ENCODE measurements at places on chromosomes 4 and X. TPM values are rescaled to one million over a fixed set of nuclear protein-coding genes. Genes with fewer than 3 reads are reported as not detected.

Gene TCEAL2
- 0.28 TPM for total RNA-seq

Gene HPGD
- 0.09 TPM for total RNA-seq

Gene AFM
- total RNA-seq: not detected

Gene ARR3
- total RNA-seq: not detected

Gene TMEM255A
- not detected for total RNA-seq

Gene WDFY3
- 43.0 TPM for total RNA-seq

Gene CNKSR2
- total RNA-seq: 1.6 TPM

Gene KANTR
- total RNA-seq: 8.5 TPM

Gene ZNF185
- 0.43 TPM for total RNA-seq

Gene PPP4R3C
- total RNA-seq: not detected

Gene GAGE1
- total RNA-seq: under 0.01 TPM

Gene TMEM156
- total RNA-seq: 0.18 TPM

Gene ANXA3
- 17.1 TPM for total RNA-seq

Gene OPRPN
- total RNA-seq: not detected

Gene MAGEA4
- not detected for total RNA-seq

Gene FOXP3
- not detected for total RNA-seq

Gene HOPX
- total RNA-seq: under 0.01 TPM

Gene GAGE13
- not detected for total RNA-seq

Gene PCDH18
- 100 TPM for total RNA-seq

Gene ATOH1
- not detected for total RNA-seq

Gene CHRDL1
- total RNA-seq: 0.14 TPM

Gene BEX3
- total RNA-seq: 462 TPM

Gene EPHA5
- 19.0 TPM for total RNA-seq

Gene PGAM4
- not detected for total RNA-seq

Gene TKTL2
- not detected for total RNA-seq

Gene IL1RAPL2
- not detected for total RNA-seq

Gene NAA11
- not detected for total RNA-seq

Gene CSAG1
- total RNA-seq: not detected

Gene NHS
- 1.2 TPM for total RNA-seq

Gene TXK
- not detected for total RNA-seq

Gene PLA2G12A
- 8.0 TPM for total RNA-seq

Gene GASK1B
- 168 TPM for total RNA-seq

Gene ITM2A
- 0.14 TPM for total RNA-seq

Gene TEC
- total RNA-seq: 0.71 TPM

Gene VSIG4
- not detected for total RNA-seq

Gene F8
- 5.6 TPM for total RNA-seq

Gene YIPF7
- not detected for total RNA-seq

Gene KIT
- total RNA-seq: 0.43 TPM

Gene CFP
- 0.14 TPM for total RNA-seq

Gene NEUROG2
- total RNA-seq: not detected

Gene CYTL1
- 3.1 TPM for total RNA-seq

Gene ZIC3
- not detected for total RNA-seq

Gene GUCY1B1
- total RNA-seq: 6.3 TPM

Gene UGT2B7
- total RNA-seq: not detected

Gene ZNF718
- 3.6 TPM for total RNA-seq

Gene CENPVL1
- not detected for total RNA-seq

Gene GPC4
- 0.83 TPM for total RNA-seq

Gene GLRA3
- total RNA-seq: not detected

Gene TNIP2
- 47.1 TPM for total RNA-seq

Gene PAGE2
- total RNA-seq: 0.71 TPM

Gene SMARCA1
- 58.9 TPM for total RNA-seq

Gene ACTRT1
- not detected for total RNA-seq

Gene DGKK
- not detected for total RNA-seq

Gene USO1
- 130 TPM for total RNA-seq

Gene MAGEA2B
- total RNA-seq: not detected

Gene DUSP9
- total RNA-seq: not detected

Gene ADRA2C
- total RNA-seq: 0.37 TPM

Gene SH3BGRL
- 34.8 TPM for total RNA-seq
